ENCODE measurements at places on chromosomes 1 and 21.

DNA sequence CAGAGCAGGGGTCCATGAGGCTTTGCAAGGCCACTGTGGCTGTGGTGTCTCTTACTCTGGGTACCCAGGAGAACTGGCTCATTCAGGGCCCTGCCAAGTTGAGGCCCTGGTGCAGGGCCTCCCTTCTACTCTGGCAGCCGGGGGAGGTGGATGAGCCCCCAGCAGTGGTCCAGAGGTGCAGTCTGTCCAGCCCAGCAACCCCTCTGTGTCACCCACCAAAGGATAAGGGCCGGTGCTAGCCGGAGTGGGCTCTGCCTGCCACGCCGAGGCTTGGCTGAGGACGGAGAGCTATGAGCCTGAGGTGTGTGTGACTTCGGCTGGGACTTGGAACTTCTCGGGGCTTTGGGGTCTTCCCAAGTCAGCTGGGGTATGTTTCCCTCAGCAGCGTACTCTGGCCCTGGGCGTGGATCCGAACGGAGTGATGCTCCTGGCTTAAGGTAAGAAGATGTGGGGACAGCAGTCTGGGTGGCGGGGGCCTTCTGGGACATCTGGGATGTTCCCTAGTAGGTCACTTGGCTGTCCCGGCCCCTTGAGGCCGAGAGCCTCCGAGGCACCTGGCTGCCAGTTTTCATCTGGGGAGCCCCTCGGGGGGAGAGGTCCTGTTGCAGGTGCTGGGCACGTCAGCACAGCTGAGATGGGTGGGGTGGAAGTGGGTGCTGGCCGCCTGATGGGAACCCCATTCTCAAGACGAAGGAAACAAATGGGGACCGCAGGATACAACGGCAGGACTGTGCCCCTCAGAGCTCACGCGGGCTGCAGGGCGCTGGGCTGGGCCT lies 25.9 kb downstream of the RUNX3 start:
- no peak for DNase-seq

- no peak for DNase-seq
Observed at GRCh38 chr1:167808690-167809089, 86.9 kb downstream of the MPZL1 start.

GRCh38 chr1:173870252-173871075 lies 2.3 kb downstream of the ZBTB37 start:
- DNase-seq = no peak

DNA sequence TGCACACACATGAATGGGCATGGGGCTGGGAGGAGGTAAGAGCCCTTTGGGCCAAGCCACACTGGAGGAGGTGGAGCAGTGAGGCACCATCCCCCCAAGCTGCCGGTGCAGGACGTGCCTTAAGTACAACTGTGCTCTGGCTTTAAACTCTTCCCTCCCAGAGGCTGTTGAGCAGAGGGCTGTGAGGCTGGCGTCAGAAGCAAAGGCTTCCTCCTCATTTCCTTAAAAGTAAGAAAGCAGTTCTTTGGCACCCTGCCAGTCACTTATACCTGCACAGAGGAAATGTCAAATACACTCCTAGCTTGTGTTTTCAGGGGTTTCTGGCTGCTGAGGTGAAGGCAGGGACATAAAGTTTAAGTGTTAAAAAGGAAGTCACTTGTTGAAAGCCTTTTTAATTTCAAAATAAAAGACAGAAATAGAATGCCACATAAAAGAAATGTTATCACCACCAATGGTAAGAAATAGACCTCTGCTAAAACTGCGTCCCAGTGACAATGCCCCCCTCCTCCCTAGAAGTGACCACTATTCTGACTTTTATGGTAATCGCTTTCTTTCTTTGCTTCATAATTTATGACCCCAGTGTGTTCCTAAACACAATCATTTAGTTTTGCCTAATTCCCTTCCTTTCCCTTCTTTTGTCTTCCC lies 33.0 kb downstream of the LAMC2 start:
- DNase-seq = no peak

DNA sequence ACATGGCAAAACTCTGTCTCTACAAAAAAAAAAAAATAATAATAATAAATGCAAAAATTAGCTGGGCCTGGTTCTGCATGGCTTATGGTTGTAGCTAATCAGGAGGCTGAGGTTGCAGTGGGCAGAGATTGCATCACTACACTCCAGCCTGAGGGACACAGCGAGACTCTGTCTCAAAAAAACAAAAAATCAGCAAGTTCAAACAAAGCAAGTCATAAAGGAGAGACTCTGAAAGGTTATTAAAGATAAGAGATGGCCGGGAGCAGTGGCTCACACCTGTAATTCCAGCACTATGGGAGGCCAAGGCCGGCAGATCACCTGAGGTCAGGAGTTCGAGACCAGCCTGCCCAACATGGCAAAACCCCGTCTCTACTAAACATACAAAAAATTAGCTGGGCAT lies 28.8 kb downstream of the COP1 start:
- DNase-seq = no peak

- DNase-seq = no peak
Observed at GRCh38 chr1:175478217-175478616, 265.2 kb downstream of the TNR start.

DNA sequence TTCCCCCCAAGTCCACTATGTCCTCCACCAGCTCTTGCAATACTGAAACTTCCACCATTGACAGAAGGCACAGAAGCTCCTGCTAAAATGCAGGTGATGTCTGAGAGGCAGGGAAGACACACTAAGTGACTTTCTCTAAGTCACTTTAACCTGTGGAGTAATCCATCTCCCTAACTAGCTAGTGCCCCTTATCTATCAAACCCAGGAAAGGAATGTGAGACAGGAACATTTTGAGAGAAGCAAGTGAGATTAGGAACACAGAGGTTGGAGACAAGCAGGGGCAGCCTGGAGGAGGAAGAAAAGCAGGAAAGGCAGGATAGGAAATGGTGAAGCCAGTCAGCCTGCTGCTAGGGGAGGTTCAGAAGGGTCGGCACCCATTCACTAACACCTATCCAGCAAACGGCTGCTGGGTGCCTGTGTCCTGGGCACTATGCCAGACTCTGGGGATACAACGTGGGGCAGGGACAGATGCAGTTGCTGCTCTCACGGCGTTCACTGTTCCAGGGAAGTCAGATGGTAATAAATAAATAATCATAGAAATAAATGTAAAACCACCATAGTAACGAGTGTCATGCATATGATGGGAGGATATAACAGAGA lies 7.0 kb downstream of the GPA33 start:
- DNase-seq = no peak

DNA sequence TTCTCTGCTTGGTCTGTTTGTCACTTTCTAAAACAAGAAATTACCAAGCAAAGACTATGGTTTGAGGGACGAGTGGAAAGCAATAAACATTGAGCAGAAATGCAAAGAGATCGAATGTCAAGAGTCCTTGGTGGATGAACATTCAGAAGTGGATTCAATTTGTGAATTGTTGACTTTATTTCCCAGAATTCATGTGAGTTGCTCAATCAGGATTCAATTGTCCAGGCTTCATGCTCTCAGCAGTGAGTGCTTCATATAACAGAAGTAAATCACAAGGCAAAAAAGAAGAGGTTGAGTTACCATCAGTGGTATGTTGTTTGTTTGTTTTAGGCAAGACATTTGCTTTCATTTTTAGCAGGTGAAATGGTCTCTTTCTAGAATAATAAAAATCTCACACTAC lies 31.9 kb downstream of the NGF start:
- no peak for DNase-seq

GRCh38 chr1:87155648-87156047 lies 173.0 kb upstream of the LMO4 start:
- DNase-seq = no peak

GRCh38 chr1:66156144-66156543 lies 363.4 kb downstream of the PDE4B start:
- DNase-seq = no peak

- DNase-seq = no peak
Observed at GRCh38 chr1:55685560-55685959, 470.4 kb upstream of the USP24 start.

DNA sequence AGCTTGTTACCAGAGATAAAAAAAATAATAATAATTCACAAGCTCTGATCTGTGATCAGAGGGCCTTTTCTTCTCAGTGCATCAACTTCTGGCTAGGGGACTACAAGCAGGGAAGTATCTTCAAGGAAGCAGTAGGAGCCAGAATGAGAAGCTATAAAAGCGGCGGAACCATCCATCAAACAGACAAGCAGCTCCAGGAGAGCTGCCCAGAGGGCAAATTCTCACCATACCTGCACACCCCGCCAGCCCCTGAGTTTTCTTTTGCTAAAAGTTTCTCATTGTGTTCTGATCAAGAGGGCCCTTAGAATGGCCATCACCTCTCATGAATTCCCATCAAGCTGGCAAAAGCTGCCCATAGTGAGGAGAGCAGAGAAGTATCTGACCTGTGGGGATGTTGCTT lies 99.4 kb downstream of the SMYD2 start:
- no peak for DNase-seq

DNA sequence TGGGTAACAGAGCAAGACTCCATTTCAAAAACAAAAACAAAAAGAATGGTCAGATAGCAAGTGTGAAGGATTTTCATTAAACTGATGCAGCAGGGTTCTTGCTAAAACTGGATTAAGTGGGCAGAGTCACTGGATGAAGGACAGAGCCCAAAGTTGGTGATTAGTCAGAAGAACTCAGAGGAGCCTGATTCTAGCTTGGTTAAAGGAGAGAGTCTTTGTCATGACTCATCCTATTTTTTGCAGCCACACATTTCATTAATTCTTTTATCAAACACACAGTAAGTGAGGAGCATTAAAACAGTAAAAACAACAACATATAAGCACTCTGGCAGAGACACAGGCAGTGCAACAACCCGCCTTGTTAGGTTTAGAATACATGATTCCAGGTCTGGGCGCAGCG lies 56.0 kb upstream of the EDARADD start:
- no peak for DNase-seq

DNA sequence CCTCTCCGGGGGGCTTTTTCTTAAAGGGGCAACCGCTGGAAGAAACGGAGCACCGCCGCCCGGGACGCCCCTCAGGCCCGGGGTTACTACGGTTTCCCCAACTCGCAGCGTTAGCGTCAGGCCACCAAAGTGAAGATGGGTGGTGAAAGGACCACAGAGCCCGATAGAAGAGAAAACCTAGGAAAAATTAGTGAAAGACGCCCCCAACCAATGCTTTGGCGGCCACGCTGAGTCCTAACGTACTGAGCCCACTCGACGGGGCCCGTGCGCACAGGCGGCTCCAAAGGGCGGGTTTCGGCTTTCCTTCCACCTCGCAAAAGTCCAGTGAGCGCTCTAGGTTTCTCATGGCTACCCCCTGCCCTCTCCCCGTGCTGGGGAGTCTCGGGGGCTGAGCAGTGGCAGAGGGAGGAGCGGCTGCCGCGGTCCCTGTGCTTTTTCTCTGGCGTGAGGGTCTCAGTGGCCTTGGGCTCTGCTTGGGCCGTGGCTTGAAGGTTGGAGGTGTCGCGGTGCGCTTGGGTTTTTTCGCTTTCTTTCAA lies 12.2 kb upstream of the SPEN start:
- no peak for DNase-seq

DNA sequence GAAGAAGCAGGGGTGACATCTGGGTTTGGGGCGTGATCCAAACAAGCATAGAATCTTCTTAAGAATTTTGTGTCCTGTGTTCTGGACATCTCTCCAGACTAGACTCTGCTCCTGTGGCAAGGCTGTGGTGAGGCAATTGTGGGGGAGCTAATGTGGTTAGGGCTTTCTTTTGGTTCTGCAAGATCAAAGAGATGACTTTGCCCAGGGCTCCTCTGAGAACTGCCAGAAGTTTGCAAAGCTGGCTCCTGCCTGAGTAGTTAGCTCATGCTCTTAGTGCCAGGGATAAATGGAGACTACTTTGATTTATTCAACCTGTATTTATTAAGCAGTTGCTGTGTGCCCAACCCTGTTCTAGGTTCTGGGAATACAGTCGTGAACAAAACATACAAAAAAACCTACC lies 34.0 kb upstream of the CRNN start:
- DNase-seq = no peak

DNA sequence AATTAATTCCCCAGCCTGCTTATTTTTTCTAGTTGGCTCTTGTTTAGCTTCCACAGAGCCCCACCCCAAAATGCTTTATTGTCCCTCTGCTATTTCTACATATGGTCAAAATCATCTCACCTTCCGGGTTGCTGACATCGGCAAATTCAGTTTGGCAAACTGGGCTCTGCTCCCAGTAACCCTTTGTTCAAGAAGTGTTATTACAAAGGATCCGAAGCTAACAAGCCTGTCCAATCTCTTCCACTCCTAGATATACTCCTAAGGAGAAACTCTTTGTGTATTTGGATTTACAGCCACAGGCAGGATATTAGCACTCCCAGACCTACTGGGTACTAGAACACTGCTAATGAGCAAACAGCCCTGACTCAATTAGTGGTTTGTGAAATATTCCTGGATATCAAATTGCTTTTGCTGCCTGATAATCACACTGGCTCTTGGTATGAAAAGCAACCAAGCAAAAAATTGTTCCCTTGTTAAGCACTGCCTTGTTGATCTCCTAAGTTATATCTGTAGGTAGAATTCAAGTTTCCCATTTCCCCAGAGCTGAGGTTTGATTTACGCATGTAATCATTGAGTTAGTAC lies 4.0 kb downstream of the JUN start:
- DNase-seq = peak; percentile 17

- DNase-seq = no peak
Observed at GRCh38 chr1:212452323-212453155, 19.8 kb downstream of the NENF start.

DNA sequence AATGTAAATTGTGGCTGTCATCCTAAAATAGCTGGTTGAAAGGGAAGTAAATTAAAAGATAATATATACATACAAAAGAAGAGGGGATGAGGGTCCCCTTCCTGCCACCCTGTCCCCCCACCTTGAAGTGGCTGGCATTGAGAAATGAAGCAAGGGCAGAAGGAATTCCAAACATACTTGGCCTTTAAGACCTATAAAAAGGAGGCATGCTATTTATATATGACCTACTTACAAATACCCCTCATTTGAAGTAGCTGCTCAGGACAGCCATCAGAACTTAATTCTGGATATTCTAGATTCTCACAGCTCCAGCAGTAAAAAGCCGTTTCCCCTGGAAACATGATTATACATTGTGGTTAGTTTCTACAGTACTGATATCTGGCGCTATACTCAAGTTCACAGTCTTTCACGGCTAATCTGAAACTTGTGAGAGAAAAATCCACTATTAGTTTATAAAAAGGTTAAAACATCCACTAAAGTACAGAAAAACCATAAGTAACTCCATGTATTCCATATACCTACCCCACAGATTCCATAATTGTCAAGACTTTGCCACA lies 9.6 kb upstream of the MAP10 start:
- no peak for DNase-seq

- no peak for DNase-seq
Observed at GRCh38 chr1:1348420-1349255, 580 bp downstream of the DVL1 start.

GRCh38 chr1:234963180-234963903 lies 165.3 kb downstream of the TOMM20 start:
- DNase-seq = no peak
